Stimulated activated CD8-positive, alpha-beta memory T cell treated with anti-CD3 and anti-CD28 coated beads, Interleukin-12 subunit alpha, Interleukin-12 subunit beta, amount 100 ng/mL, for 4 hours (primary cell): ENCODE measurements at places on chromosomes 12 and 14.

GRCh38 chr14:61454545-61454944 lies 133.2 kb downstream of the PRKCH start:
- DNase-seq, result no peak

GRCh38 chr12:17020765-17021164 lies 414.8 kb upstream of the LMO3 start:
- no peak for DNase-seq

DNA sequence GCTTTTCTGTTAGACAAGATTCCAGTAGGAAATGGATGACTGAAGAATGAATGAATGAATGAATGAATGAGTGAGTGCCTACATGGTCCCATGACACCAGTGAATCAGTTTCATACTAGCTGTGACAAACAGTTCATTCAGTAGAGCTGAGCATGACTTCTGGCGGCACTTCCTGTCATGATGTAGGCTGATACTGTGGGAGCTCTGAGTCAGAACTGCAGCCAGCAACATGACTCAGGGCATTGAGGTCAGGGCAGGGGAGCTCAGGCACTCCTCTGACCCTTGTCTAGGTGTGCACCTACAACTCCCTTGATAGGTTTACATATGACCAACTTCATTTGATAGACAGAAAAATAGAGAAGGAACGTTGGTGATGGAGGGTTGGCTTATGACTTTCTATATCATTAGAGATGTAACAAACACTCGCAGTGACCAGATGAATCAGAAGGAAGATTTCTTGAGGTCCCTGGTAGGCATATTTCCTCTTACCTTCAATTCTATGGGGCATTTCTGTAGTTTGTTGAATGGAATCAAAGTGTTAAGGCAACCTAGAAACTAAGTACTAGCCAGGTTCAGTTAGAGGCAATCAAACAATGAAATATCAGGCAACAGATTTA lies 139.3 kb upstream of the ARHGAP5 start:
- peak; percentile 17 for DNase-seq

DNA sequence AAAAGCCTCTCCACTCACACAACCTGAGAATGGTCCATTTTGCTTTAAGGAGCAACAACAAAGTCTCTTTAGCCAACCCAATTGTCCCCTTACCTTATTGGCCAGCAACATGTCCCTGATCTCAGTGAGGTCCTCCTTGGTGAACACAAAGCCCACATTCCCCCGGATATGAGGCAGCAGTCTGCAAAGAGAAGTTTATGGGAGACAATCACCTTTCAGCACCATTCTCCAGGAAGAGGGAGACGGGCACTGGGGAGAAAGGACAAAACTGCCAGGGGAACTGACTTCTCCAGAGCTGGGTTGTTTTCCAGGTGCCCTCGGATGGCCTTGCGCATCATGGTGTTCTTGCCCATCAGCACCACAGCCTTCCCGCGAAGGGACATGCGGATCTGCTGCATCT lies 1.9 kb downstream of the RPLP0 start:
- no peak for DNase-seq

- DNase-seq, result no peak
Measured at GRCh38 chr14:22747769-22748168, 18.7 kb upstream of the OXA1L start.

GRCh38 chr14:104891121-104891551 lies 26.1 kb downstream of the CEP170B start:
- no peak for DNase-seq
